ENCODE measurements at places on chromosomes 7 and 10.

DNA sequence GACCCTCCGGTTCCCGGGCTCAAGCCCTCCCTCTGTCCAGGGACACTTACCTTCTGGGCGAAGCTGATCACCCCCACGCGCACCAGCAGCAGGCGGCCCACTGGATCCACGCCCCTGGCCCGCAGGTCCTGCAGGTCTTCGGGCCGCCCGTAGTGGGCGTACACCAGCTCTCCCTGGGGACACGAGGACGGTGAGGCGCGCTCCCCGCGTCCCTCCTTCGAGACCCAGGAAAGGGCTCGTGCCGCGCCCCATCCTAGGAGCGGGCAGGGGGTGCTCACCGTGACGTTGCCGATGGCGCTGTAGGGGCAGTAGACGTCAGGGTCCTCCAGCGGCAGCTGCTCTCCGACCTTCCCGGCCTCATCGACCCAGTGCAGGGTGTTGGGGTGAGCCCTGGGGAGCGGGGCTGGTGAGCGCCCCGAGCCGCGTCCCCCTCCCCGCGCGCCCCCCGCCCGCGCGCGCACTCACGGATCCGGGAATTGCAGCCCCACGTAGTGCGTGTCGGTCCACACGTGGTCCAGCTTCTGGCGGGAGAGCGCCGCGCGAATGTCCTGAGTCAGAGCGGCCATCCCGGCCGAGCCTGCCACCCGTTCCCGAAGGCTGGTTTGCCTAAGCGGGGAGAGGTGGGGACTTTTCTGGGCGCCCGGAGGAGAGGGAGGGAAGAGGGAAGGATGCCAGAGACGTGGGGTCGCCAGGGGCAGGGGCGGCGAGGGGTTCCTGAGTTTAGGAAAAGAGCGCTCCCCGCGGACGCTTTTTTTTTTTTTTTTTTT is 8.2 kb downstream of the TFR2 start:
- no peak for DNase-seq

DNA sequence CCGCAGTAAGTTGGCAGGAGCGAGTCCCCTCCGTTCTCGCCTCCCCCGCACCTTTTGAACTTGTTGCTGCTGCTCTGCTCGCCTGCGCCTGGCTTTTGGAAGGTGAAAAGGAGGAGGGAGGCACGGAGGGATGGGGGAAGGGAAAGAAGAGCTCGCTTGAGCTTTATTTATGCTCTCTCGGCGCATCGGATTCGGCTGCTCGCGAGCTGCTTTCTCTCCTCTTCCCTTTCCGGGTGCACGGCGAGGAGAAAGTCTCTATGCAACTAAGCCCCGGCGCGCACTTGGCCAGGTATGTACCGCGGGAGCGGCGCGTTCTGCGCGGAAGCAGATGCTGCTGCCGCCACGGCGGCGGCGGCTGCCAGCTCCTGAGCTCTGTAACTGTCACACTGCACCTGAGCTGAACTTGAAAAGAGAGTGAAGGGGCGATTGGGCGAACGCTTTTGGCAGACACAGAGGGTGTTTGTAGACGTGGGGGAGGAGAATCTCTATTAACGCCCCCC is 551 bp downstream of the KCND2 start:
- no peak for DNase-seq

DNA sequence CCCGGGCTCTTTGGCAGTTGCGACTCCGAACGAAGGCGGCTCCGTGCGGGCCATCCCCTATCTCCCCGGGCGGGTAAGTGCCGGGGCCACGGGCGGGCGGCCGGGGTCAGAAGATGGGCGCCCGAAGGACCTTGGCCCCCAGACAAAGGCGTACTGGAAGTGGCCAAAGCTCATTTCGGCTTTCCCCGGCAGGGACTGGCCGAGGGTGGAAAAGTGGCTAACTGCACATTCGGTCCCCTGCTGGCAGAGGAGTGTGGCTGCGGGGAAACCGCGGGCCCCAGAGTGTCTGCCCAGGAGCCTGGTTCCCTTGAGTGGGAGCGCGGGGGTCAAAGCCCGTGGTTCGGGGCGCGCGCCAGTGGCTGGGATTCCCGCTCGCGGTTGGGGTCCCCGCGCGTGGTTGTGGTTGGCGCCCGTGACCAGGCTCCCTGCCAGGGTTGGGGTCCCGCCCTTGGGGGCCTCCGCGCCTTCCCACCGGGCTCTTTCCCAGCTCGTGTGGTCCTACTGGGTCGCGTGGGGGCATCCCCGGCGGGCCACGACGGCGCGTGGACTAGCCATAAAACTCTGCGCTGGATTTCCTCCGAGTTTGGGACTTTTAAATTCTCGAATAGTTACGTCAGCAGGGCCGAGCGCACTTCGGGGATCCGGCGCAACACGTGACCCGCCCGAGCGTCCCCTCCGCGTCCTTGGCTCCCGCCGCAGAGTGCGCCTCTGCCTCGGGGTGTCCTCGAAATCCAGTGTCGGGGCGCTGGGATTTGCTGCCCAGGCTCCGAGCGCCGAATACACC is 124.4 kb downstream of the TACC2 start:
- DNase-seq, result peak; percentile 62

GRCh38 chr7:106065575-106066500 is 46.3 kb downstream of the SYPL1 start:
- no peak for DNase-seq

DNA sequence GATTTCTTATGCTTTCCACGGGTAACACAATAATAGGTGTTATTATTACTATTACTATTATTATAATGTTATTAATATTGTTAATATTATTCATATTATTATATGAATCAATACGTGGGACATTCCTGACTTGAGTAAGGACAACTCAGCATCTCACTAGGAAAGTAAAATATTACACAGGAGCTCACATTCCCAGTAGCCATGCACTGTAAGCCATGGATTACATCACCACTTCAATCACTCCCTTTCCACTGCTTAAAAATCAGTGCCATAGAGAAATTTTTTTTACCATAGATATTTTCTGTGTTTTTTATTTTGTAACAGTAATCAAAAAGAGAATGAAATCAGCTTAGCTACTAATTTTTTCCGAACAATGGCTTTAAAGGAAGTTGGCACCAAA is 68.5 kb upstream of the DGKI start:
- DNase-seq, result no peak

DNA sequence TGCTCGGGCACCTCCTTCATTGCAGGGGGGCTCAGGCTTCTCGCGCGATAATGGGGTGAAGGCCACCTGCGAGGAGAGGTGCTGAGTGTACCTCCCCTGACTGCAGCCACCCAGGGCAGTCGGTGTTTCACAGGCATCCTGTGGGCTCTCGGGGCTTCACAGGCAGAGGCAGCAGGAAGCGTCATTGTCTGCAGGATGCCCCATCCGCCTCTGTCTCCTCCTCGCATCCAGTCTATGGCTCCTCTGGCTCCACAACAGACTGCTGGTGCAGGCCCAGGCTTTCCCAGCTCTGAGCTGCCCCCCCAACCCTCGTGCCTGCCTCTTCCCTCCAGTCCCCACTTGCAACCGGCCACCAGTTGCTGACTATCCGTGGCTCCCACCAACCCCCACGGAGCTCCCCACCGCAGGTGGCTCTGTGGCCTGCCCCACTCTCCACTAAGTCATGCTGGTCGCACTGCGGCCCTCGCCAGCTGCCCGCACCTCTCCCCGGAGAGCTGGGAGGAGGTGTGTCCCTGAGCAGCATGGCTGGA is 36.5 kb downstream of the CAMK2B start:
- peak; percentile 30 for DNase-seq

DNA sequence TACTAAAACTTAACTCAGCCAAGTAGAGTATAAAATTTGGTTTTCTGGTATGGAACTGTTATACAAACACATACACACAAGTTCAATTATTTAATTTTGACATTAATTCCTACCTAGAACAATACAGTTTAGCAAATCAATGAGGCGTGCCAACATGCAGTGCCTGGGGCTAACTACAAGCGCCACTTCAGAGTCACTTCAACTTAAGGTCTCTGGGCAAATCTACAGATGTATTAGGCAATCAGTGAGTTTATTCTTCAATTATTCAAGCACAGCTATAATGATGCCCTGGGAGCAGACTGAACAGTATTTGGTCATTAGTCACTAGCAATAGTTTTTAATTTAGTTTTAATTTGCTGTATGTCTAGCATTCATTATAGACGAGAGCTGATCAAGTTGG is 51.6 kb downstream of the HIBADH start:
- no peak for DNase-seq

DNA sequence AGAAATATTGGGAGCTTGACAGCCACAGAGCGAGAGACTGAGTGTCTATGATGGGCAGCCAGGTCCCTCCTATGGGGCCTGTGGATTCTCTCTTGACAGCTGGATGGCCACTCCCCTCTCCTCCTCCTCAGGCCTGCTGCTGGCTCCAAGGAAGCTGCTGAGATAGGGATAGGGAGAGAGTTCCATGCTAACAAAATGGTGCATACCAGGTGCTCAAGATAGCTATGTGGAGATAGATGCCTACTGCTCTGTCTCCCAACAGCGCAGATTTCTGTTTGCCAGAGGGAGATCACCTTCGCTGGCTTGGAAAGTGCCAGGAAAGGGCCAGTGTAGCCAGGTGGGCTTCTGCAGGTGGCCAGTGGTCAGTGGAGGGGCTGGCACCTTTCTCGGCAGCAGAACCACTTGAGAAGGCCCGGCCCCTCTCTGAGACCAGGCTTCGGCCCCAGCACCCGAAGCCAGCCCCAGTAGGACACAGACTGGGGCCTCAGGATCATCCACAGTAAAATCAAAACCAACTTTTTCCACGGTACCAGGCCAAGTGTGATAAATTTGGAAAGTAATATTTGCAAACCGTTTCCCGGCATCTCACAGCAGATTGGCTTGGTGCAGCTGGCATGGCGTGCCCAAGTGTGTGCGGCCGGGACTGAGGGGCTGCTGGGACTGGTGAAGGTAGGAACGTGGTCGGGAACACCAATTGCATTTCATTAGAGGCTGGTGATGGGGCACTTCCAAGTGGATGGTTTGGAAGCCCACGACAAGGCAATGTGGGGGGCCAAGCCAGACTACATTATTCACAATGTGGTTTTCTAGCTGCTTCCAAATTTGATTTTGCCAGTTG is 139.6 kb downstream of the PTPN20 start:
- no peak for DNase-seq

DNA sequence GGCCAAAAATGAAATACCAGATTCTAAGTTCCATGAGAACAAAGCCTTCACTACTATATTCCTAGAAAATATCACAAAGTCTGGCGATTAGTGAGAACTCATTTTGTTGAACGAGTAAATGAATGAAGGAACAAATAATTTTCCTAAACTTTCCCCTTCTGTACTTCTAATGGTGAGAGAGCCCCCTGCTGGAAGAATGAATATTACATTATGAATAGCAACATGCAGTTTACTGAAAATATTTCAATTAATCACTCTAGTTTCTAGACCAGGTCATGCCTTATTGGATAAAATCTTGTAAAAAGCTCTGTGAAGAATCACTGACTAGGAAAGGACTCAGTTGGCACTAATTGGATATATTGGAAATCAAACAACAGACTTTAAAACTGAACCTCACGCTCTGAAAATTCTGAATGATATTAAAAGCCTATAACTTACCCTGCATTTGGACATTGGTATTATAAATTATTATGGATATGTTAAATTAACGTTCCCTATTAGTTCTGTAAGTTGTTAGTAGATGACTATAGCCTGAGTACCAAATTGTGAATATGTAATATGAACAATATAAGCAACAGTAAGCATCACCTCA is 32.4 kb upstream of the MTPN start:
- DNase-seq, result no peak

- DNase-seq, result no peak
Observed at GRCh38 chr10:24215196-24215595, 6.3 kb downstream of the KIAA1217 start.

GRCh38 chr7:66629222-66630062 is 761 bp downstream of the KCTD7 start:
- no peak for DNase-seq

DNA sequence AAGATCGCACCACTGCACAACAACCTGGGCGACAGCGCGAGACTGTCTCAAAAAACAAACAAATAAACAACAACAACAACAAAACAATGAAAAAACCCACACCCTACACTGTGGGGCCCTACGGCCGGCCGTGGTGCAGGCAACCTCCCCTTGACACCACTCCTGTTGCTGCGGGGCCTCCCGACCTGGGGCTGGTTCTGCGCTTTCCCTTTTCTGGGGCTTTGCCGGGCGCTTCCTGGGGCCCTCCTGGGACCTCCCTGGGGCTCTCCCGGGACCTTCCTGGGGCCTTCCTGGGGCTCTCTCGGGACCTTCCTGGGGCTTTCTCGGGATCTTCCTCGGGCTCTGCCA is 46.6 kb downstream of the INSIG1 start:
- no peak for DNase-seq

GRCh38 chr7:20557116-20557515 is 58.4 kb upstream of the ABCB5 start:
- no peak for DNase-seq

DNA sequence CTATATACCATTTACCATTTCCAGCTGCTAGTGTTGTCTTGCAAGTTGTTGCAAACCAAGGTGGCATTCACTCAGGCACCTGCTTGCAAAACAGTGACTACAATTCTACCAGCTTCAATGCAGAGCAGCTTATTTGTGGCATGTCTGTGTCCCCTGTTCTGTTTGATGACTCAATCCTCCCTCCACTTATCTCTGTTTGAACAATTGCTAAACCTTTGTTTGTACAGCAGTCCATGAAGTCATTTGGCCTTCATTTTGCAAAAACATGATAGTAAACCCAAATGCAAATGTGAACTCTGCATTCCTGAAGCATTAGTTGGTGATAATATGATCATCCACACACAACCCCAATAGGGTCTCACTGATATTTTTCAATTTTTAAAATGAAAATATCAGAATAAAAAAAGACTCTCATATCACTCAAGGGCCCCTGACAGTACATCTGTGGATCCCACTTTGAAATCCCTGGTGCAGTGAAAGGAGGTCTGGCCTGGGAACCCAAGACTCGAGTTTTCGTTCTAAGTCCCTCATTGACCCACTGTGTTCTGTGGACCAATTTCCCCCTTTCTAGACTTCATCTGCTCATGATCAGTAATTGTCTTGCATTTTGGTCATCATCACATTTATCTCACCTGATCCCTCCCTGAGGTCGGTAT is 425.4 kb downstream of the RPS24 start:
- no peak for DNase-seq

- no peak for DNase-seq
Observed at GRCh38 chr10:87618566-87619423, 40.9 kb upstream of the PAPSS2 start.

- DNase-seq, result no peak
Observed at GRCh38 chr10:51694086-51694768, 5.2 kb downstream of the CSTF2T start.

DNA sequence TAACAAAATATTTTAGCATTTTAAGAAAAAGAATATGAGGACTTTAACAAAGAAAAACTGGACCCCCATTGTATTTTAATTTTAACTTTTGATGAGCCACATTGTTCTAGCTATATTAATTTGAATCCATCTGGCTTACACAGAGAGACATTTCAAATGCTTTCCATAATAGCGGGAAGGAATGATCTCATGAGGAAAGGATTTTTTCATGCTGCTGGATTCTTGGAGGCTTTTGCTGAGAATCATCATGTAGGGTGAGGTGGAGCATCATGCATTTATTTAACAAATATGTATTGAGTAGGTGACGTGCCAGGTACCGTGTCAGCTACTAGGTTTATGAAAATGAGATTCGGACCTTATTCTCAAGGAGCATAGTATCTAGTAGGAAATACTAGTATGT is 1006.3 kb downstream of the SORCS1 start:
- DNase-seq, result no peak

- DNase-seq, result no peak
Observed at GRCh38 chr7:2971914-2972834, 71.5 kb downstream of the CARD11 start.

Measured in breast epithelium (tissue), 4 donors.